Osteoblast (primary cell): ENCODE measurements at places on chromosomes 7 and 10. TPM values are rescaled to one million over a fixed set of nuclear protein-coding genes. Genes with fewer than 3 reads are reported as not detected.

DNA sequence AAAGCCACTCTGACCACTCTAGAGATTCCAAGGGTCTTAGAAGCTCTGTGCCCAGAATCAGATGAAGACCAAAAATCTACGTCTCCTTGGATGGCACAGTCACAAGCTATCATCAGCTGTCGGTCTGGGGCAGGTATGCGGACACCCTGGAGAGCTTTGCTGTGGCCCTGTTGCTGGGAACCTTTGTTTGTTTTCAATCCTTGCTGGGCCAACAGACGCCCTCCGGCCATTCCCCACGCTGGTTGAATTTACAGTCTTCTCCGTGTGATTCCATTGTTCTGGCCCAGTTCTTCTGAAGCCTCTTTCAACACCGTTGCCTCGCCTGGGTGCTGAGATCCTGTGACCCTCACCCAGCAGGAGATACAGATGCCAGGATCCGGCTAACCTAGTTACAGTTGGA, 149.4 kb upstream of the PFKP start:
- DNase-seq, result no peak
- no peak overlapping the region for H3K27ac ChIP-seq
- peaks cover 6% of the 10 kb centered on the region for H3K27me3 ChIP-seq

GRCh38 chr10:131961047-131961776, 20.5 kb downstream of the BNIP3 start:
- peaks cover 22% of the 10 kb centered on the region for H3K4me1 ChIP-seq
- H3K27ac ChIP-seq, result peak overlapping the region; percentile 15
- peaks cover 17% of the 10 kb centered on the region for H3K36me3 ChIP-seq
- H3K27me3 ChIP-seq, result no peaks in the 10 kb centered on the region
- DNase-seq, result no peak

DNA sequence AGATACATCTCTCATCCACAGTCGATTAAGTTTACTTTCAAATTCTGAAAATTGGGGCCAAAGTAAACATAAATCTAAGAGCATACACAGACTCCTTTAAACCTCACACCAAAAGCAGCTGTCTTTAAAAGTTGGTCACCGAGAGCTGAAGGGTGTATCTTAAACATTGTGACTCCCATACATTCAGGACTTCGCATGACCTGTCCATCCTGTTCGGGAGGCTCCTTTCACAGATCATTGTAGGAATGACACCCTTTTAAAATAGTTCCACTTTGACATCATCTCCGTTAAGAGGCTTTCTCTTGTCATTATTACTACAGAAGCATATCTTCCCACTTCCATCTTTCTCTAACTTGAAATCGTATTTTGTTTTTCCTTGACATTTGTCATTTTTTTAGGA, 440.0 kb downstream of the DNAJB9 start:
- no peaks in the 10 kb centered on the region for H3K27me3 ChIP-seq
- no peak overlapping the region for H3K4me3 ChIP-seq
- H3K4me1 ChIP-seq, result no peaks in the 10 kb centered on the region
- no peaks in the 10 kb centered on the region for H3K36me3 ChIP-seq

DNA sequence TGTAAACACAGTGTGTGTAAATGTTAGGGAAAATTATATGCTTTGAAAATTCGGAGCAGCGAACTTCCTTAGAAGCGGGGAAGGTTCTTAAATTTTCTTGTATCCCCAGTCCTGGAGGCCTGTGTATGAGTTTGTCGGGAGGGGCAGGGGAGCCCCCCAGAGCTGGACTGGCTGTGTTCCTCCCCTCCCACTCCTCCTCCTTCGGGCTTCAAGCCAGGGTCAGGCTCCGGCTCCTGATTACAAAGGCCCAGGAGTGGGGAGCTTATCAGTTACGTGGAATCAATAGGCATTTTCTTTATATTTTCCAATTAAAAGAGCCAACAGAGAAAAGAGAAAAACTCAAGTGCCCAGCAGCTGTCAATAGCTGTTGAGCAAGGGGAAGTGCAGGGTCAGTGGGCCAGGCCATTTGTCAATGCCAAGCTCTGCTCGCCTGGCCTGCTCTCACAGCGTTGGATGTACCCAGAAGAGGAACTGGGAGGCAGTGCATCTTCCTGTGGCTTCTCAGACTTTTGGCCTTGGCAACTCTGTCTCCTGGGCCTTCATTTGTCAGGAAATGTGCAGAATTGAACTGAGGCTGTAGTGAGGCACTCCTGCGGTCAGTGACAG, 156.9 kb upstream of the PCBD1 start:
- no peaks in the 10 kb centered on the region for H3K36me3 ChIP-seq
- no peak overlapping the region for H3K4me3 ChIP-seq
- no peak for DNase-seq
- no peaks in the 10 kb centered on the region for H3K4me1 ChIP-seq
- H3K27ac ChIP-seq, result no peak overlapping the region

DNA sequence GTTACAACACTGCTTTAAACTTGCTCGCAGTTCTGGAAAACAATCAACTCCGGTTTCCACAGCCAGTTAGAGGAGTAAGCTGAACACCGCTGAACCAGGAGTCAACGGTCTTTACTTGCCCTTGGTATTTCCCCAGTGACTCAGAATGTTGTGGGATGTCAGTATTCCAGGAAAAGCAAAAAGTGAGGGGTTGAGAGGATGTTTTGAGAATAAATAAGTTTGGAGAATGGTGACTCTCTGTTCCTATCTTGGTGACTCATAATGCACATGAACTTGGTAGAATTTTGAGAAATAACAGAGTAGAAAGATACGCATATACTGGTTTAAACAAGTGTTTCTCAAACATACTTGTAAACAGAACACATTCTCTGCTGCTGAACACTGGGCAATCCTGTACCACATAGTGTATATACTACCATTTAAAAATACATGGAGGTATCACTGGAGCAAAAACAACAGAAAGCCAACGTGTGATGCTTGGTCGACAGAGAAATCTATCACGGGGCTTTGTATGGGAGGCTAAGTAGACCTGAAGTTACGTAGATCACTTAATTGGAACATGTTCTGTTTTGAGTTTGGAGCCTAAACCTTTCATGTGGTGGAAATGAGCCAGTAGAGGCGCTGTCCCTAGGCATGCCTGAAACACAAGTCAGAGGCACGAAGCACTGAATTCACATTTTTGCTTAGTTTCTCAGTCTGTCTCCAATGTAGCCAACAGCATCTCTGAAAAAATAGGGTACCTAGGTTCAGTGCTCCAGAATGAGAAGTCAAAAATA, 534.3 kb downstream of the PARD3 start:
- DNase-seq, result peak; percentile 68
- peak overlapping the region; percentile 20 for H3K4me3 ChIP-seq
- peaks cover 21% of the 10 kb centered on the region for H3K4me1 ChIP-seq
- no peaks in the 10 kb centered on the region for H3K36me3 ChIP-seq
- H3K27ac ChIP-seq, result peak overlapping the region; percentile 74

DNA sequence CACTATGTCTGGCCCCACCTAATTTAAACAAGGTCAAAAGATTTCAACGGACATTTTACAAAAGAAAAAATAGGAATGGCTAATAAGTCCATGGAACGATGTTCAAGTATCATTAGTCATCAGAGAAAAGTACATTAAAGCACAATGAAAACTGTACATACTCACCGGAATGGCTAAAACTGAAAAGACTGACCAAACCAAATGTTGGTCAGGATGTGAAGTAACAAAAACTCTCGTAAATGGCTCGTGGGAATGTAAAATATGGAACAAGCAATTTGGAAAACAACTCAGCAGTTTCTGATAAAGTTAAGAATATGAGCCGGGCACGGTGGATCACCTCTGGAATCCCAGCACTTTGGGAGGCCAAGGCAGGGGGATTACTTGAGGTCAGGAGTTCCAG, 65.7 kb upstream of the PARD3 start:
- no peak for DNase-seq
- no peak overlapping the region for H3K4me3 ChIP-seq
- peaks cover under 1% of the 10 kb centered on the region for H3K4me1 ChIP-seq
- H3K27me3 ChIP-seq, result no peaks in the 10 kb centered on the region

DNA sequence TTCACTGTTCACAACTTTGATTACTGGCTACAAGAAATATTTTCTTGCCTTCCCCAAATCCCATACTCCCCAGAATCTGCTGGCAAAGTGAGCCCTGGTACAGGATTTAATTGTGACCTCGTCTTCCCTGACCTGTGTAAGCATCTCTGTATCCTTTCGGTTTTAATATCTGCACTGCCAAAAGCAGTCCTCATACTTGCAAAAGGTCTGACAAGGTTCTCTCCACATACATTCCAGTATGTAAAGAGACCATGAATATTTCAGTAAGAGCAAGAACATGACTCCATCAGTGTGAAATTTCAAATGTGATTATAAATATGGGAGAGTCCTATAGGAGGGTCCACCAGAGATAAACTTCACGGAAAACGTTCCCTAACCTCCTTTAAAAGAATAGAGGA, 134.0 kb upstream of the TCF7L2 start:
- no peak overlapping the region for H3K27ac ChIP-seq
- H3K27me3 ChIP-seq, result no peaks in the 10 kb centered on the region
- peak; percentile 53 for DNase-seq
- no peak overlapping the region for H3K4me3 ChIP-seq

DNA sequence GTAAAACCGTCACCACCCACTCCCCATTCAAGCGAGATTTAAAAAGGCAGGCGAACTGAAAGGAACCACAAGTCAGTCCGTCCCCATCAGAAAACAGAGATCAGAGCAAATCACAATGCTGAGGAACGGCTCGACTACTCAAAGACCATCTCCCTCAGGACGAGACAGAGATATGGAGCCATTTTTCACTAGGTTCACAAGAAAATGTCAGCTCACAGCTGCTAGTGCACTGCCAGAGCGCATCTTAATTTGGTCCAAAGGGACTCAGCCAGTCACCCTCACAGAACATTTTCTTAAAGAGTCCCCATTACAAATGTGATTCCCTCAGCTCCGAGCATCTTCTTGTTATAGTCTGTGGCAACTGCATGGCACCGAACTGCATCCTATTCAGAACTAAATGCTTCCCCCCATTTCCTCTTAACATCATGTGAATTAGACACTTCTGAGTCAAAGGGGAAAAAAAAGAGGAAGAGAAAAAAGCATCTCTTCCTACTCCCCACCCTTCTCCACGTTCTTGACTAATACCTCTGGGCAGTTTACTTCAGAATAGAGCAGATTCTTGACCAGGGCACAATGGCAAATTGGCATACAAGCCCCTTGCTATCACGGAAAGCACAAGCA, 683.9 kb downstream of the MAGI2 start:
- no peak for DNase-seq
- H3K27me3 ChIP-seq, result peaks cover 15% of the 10 kb centered on the region
- peaks cover 4% of the 10 kb centered on the region for H3K4me1 ChIP-seq
- H3K36me3 ChIP-seq, result no peaks in the 10 kb centered on the region
- H3K27ac ChIP-seq, result no peak overlapping the region

DNA sequence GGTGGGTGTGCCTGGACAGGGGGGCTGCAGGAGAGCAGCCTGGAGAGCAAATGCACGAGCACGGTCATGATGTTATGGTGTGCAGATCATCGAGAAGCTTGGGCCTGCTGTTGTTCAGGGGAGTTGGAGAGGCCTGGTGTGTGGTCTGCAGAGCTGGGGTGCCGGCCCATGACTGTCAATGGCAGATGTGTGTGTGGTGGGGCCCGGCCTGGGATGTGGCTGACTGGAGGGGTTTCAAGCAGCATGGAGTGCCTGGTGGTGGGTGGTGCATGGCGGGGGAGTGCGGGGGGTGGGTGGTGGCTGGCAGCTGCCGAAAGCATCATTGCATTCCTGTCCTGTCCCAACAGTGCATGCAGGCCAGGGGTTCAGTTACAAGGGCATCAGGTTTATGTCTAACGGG, 122.6 kb downstream of the DOCK1 start:
- no peak overlapping the region for H3K27ac ChIP-seq
- DNase-seq, result no peak
- no peaks in the 10 kb centered on the region for H3K27me3 ChIP-seq
- no peaks in the 10 kb centered on the region for H3K4me1 ChIP-seq
- peaks cover 62% of the 10 kb centered on the region for H3K36me3 ChIP-seq

GRCh38 chr7:134639061-134639460, 7.6 kb upstream of the BPGM start:
- no peak overlapping the region for H3K27ac ChIP-seq
- no peaks in the 10 kb centered on the region for H3K36me3 ChIP-seq
- DNase-seq, result no peak
- no peaks in the 10 kb centered on the region for H3K4me1 ChIP-seq

DNA sequence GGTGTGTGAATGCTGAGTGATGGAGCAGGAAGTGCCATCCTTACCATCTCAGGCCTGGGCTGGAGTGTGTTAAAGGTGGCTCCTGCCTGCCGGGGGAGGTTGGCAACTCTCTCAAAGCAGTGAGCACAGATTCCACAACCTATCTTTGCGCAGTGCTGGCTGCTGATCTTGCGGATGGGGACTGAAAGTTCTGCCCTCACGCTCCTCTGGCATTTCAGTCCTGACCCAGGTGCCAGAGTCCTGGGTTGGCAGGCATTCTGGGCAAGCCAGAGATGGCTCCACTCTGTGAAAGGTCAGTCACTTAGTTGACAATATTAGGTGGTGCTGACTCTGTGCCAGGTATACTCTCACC, 315.5 kb downstream of the RPS24 start:
- no peak overlapping the region for H3K4me3 ChIP-seq
- H3K36me3 ChIP-seq, result no peaks in the 10 kb centered on the region
- peaks cover 10% of the 10 kb centered on the region for H3K27me3 ChIP-seq
- DNase-seq, result no peak
- H3K27ac ChIP-seq, result no peak overlapping the region

GRCh38 chr10:62081341-62082270, 180.1 kb downstream of the ARID5B start:
- peaks cover 47% of the 10 kb centered on the region for H3K36me3 ChIP-seq
- no peak for DNase-seq
- peaks cover 75% of the 10 kb centered on the region for H3K4me1 ChIP-seq
- H3K27ac ChIP-seq, result peak overlapping the region; percentile 90
- H3K27me3 ChIP-seq, result no peaks in the 10 kb centered on the region

- DNase-seq, result peak; percentile 30
- H3K4me3 ChIP-seq, result no peak overlapping the region
- peak overlapping the region; percentile 80 for H3K27ac ChIP-seq
- H3K4me1 ChIP-seq, result peaks cover 28% of the 10 kb centered on the region
- no peaks in the 10 kb centered on the region for H3K27me3 ChIP-seq
- H3K36me3 ChIP-seq, result no peaks in the 10 kb centered on the region
These were observed 63.4 kb downstream of the CAV1 start for GRCh38 chr7:116588225-116588624.

- peak; percentile 11 for DNase-seq
- H3K27ac ChIP-seq, result no peak overlapping the region
- H3K36me3 ChIP-seq, result no peaks in the 10 kb centered on the region
- H3K27me3 ChIP-seq, result peaks cover 50% of the 10 kb centered on the region
- H3K4me1 ChIP-seq, result peaks cover 9% of the 10 kb centered on the region
- H3K4me3 ChIP-seq, result no peak overlapping the region
These were observed 257.8 kb upstream of the GNAI1 start for GRCh38 chr7:79876848-79877252.

DNA sequence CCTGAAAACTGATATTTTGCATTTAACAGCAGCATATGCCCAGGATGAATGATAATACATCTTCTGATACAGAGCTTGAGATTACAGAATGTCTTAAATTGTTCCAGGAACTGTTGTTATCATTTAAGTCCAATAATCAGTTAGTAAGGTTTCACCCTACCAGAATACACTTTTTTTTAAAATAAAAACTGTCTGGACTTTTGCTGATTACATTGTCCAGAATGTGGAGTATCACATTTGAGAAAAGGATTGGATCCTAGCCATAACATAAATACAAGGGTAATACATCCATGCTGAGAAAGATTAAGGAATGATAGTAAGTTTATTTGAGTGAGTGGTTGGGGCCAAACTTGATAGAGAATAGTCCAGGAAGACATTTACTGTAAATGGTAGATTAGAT, 71.0 kb downstream of the SEPTIN7 start:
- H3K36me3 ChIP-seq, result peaks cover 10% of the 10 kb centered on the region
- no peak overlapping the region for H3K4me3 ChIP-seq
- no peaks in the 10 kb centered on the region for H3K27me3 ChIP-seq

TSPAN33 gene
- total RNA-seq, result under 0.01 and 0.36 TPM in 2 replicates

HKDC1 gene
- total RNA-seq, result 0.29 and 2.9 TPM in 2 replicates

PAPSS2 gene
- total RNA-seq, result 70.1 and 81.8 TPM in 2 replicates

CPA2 gene
- total RNA-seq, result not detected in 2 replicates

REPIN1 gene
- 53.6 and 57.5 TPM in 2 replicates for total RNA-seq

ATG9B gene
- not detected in 2 replicates for total RNA-seq

SLC16A12 gene
- total RNA-seq, result under 0.01 TPM in 2 replicates

CLRN3 gene
- not detected in 2 replicates for total RNA-seq

TMEM168 gene
- 17.4 and 21.5 TPM in 2 replicates for total RNA-seq
